Activated CD8-positive, alpha-beta memory T cell treated with anti-CD3 and anti-CD28 coated beads for 4 hours (primary cell): ENCODE measurements at places on chromosomes 2 and 18.

GRCh38 chr18:45137087-45137419 lies 456.4 kb downstream of the SETBP1 start:
- no peak for DNase-seq

- DNase-seq, result no peak
Measured at GRCh38 chr2:11245322-11245721, 90.1 kb downstream of the SLC66A3 start.

GRCh38 chr2:20604401-20604911 lies 46.4 kb downstream of the HS1BP3 start:
- DNase-seq, result no peak

DNA sequence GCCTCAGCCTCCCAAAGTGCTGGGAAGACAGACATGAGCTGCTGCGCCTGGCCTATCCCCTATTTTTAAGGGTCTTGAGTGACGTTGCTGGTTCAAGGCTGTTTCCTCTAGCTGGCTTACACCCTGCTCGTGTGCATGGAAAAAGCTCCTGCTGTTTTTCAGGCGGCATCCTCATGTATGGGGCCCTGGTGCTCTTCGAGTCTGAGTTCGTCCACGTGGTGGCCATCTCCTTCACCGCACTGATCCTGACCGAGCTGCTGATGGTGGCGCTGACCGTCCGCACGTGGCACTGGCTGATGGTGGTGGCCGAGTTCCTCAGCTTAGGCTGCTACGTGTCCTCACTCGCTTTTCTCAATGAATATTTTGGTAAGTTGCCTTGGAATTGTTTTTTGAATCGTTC lies 22.0 kb upstream of the NFATC1 start:
- DNase-seq, result no peak

- DNase-seq, result no peak
Measured at GRCh38 chr2:198913394-198914152, 544.2 kb downstream of the SATB2 start.

- DNase-seq, result no peak
Measured at GRCh38 chr2:46241344-46241743, 55.9 kb upstream of the EPAS1 start.

DNA sequence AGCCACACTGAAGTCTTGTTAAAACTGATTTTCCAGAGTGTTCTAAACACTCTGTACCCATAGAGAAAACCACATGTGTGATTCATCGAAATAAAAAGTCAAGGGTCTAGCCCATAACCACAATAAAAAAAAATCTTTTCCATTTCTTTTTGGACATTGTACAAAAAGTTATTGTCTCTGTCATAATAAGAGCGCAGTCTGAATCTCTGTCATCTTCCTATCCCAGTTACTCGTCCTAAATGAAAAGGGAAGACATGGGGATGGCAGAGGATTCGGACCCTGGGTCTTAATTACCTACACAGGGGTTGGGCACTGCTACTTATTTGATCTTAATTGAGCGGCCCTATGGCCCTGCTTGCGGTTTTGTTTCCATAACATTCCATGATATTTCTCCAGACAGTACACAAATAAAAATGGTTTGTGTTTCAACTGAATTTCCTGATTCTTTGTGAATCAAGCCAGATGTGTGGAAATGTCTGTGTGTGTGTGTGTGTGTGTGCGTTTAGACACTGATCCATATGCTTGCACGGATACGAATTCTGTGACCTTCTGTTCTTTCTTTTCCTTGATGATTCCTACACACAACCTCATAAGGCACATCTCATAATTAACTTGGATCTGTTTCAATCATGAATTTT lies 133.4 kb upstream of the SPATS2L start:
- no peak for DNase-seq

- no peak for DNase-seq
Measured at GRCh38 chr18:45241271-45241670, 374.0 kb upstream of the SLC14A2 start.

GRCh38 chr2:124317628-124318027 lies 292.5 kb downstream of the CNTNAP5 start:
- DNase-seq, result no peak

DNA sequence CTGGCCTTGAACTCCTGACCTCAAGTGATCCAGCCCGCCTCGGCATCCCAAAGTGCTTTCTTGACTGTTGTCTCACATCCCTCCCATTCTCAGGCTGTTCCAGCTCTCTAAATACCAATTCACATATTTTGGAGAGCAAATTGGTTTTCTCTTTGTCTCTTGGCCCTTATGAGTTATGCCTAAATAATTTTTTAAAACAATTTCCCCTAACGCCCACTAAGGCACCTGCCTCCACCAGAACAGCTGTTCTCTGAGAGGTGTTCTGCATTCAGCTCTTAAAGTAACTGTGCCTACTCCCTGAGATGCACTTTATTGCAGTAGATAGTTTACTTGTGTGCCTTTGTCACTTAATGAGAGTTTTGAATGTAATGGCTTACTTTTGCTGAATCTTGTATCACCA lies 6.9 kb downstream of the CCDC195 start:
- DNase-seq, result no peak

GRCh38 chr2:65613968-65614555 lies 181.7 kb upstream of the SPRED2 start:
- DNase-seq, result no peak

GRCh38 chr2:26536371-26537068 lies 58.6 kb upstream of the OTOF start:
- no peak for DNase-seq

- DNase-seq, result no peak
Measured at GRCh38 chr2:158204741-158205165, 103.1 kb downstream of the UPP2 start.

DNA sequence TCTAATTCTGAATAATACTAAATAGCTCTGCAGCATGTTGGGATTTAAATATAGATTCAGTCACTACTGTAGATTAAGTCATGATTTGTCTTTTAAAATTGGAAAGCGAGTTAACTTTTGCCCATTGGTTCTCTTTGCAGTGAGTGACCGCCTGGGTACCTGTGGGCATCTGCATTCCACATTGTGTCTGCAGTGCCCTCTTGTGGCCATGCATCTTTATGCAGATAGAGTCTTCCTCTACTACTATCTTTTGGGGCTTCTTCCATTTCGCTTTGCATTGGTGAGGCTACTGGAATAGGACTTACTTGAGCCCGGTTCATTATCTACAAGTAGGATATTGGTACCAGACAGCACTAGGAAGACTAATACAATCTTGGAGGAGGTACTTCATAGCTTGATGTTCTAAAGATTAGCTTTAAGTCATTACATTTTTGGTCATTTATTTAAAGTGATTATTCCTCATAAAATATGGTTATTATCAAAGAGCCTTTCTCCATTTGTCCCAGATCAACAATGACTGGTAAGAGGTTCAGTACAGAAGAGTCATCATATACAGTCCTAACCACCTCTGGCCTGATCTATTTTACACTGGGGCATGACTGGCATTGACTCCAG lies 203.0 kb downstream of the SOCS6 start:
- no peak for DNase-seq

DNA sequence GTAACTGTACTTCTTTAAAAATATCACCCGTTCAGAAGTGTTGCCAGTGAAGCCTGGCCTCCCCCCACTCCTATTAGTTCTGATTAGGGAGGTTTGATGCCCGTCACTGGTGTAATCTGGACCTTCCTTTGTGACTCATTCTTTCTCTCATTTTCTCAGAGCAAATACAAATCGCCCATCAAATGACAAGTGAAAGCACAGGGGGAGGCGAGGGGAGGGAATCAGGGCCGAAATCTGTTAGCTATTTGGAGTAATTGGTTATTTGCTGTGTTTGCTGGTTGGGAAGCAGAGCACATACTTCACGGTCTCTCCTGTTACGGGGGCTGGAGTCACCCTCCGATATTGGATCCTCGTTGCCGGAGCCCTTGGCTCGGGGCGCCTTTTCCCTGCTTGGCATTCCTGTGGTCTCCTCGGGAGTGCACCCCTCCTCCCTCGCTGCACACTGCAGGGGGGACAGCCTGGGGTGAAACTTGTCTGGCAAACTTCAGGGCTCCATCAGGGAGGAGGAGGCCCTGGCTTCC lies 178.1 kb downstream of the DYSF start:
- no peak for DNase-seq

DNA sequence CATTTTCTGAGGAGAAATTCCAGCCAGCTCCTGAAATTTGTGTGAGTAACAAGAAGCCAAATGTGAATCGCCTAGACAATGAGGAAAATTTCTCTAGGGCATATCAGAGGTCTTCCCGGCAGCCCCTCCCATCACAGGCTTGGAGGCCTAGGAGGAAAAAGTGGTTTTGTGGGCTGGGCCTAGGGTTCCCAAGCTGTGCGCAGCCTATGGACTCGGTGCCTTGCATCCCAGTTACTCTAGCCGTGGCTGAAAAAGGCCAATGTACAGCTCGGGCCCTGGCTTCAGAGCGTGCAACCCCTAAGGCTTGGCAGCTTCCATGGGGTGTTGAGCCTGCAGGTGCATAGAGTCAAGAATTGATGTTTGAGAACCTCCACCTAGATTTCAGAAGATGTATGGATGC lies 556.2 kb upstream of the DSEL start:
- no peak for DNase-seq

- DNase-seq, result no peak
Measured at GRCh38 chr18:65146482-65147021, 604.3 kb upstream of the CDH7 start.

DNA sequence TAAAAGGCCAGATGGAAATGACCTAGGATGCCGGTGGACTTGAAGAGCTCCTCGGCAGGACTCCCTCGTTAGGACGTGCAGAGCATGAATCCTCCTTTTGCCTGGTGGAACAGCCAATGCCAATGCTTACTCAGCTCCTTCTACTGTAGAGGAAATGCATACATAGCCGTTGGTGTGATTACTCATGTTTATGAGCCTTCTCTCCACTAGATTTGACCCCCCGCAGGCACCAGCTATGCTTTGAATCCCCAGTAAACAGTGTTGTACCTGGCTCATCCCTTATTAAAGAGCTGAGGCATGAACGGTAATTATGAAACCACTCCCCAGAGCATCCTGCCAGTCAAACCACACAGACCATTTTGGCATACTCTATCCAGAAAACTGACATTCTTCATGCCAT lies 172.8 kb downstream of the ANTXR1 start:
- no peak for DNase-seq

DNA sequence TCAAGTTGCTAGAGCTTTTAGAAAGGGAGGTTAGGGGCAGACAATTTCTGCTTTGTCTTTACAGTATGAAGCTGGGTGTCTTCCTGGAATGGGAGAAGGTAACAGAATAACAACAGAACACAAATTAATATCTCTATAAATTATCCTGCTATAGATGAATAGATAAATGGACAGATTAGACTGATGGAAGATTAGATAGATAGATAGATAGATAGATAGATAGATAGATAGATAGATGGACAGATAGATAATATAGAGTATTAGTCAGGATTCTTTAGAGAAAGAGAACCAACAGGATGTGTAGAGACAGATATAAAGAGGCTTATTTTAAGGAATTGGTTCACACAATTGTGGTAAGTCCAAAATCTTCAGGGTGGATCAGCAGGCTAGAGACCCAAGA lies 302.2 kb downstream of the BCL11A start:
- no peak for DNase-seq

GRCh38 chr2:45993476-45993991 lies 303.7 kb upstream of the EPAS1 start:
- DNase-seq, result peak; percentile 30

GRCh38 chr2:190301032-190301431 lies 18.6 kb downstream of the HIBCH start:
- DNase-seq, result no peak

DNA sequence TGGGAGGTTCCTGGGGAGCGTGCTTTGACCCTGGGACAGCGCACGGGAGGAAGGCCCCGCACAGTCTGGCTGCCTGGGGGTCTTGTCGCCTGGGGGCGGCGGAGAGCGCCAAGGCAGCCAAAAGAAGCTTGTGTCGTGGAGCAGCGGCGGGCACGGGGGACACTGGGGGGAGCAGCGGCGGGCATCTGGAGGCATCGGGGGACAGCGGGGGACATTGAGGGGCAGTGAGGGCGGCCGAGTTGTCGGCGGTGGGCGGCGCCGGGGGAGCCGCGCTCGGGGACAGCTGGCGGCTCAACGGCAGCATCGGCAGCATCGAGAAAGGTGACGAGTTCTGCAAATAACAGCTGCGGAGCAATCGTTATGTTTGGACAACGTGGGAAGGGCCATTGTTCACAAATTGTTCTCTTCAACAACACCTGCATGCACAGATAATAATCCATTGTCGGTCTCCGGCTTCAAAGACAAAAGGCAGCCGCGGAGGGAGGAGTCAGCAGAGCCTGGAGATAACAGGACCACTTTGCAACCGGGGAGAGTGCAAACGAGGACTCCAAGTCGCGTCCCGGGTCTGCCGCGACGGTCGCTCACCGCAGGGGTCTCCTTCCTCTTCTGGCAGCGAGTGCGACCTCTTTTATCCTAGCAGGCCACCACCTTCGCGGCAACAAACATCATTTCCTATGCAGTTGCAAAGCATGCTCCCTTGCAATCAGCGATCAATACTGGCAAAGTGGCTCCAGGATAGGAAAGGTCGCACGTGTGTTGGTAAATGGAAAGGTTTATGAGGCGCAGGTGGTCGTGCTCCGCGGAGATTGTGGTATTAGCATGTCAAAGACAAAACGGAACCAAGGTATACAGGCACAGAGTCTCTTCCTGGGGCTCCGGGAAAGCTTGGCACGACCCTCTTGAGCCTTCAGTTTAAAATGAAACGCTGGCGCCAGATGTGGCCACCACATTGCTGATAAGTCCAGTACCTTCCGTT lies 132.3 kb upstream of the DLX2 start:
- DNase-seq, result no peak

- DNase-seq, result peak; percentile 4
Measured at GRCh38 chr2:218010140-218010983, 7.6 kb upstream of the TNS1 start.

- DNase-seq, result no peak
Measured at GRCh38 chr2:8110716-8111115, 571.1 kb upstream of the ID2 start.
